ENCODE measurements at places on chromosomes 6 and 20. TPM values are rescaled to one million over a fixed set of nuclear protein-coding genes. Genes with fewer than 3 reads are reported as not detected.

GRCh38 chr6:38307740-38308139, 332.0 kb downstream of the BTBD9 start:
- DNase-seq: no peak

DNA sequence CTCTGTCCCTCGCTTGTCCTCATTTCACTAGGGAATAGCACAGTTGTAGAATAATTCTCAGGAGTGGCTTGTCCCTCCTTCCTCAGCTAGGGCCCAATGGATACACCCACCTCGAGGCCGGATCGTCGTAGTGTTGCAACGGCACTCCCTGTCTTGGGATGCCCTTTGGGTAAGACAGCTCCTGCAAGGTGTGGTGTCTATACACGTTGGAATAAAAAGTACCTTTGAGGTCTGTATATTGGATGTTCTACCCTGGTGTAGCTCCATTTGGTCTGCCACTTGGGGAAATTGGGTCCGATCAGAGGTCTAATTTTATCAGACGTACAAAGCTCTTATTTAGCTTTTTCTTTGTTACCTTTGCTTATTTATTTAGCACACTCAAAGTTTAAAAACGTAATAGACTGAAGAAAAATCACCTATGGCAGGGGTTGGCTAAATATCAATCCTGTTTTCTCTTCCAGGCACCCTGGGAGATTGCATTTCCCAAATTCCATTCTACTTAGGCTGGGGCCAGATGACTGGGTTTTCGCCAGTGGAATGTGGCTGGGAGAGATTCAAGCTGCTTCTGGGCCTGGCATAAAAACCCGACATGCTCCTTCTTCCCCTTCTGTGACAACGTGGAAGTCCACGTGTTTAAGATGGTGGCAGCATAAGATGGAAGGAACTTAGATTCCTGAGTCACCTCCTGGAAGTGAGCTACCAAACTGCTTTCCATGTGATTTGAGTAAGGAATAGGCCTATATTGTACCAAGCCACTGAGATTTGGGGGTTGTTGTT, 82.3 kb upstream of the CD83 start:
- no peak for DNase-seq

- no peak for DNase-seq
Measured at GRCh38 chr20:1301031-1301529, 27.9 kb downstream of the SDCBP2 start.

GRCh38 chr20:35002426-35003210, 47.0 kb downstream of the MYH7B start:
- DNase-seq: no peak

- DNase-seq: no peak
Measured at GRCh38 chr6:53005663-53006250, 10.7 kb upstream of the GSTA4 start.

EPPIN gene
- 0.24 TPM for total RNA-seq

BTN1A1 gene
- 0.36 TPM for total RNA-seq

DNA sequence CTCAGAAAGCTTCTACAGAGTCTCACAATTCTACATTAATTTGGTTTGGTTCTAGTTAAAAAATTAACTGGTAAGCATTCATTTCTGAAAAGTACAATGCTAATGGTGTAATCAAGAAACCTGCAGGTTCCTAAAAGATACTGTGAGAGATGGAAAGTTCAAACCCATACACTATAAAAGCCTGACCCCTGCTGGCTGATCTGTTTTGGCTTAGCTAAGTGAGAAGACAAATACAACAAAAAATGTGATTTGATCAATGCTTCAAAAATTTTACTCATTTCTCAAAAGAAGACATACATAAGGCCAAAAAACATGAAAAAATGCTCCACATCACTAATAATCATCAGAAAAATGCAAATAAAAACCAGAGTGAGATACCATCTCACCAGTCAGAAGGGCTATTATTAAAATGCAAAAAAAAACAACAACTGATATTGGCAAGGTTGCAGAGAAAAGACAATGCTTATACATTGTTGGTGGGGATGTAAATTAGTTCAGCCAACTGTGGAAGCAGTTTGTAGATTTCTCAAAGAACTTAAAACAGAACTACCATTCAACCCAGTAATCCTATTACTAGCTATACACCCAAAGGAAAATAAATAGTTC, 102.8 kb downstream of the MOXD1 start:
- no peak for DNase-seq

GGTLC1 gene
- total RNA-seq: not detected

DNA sequence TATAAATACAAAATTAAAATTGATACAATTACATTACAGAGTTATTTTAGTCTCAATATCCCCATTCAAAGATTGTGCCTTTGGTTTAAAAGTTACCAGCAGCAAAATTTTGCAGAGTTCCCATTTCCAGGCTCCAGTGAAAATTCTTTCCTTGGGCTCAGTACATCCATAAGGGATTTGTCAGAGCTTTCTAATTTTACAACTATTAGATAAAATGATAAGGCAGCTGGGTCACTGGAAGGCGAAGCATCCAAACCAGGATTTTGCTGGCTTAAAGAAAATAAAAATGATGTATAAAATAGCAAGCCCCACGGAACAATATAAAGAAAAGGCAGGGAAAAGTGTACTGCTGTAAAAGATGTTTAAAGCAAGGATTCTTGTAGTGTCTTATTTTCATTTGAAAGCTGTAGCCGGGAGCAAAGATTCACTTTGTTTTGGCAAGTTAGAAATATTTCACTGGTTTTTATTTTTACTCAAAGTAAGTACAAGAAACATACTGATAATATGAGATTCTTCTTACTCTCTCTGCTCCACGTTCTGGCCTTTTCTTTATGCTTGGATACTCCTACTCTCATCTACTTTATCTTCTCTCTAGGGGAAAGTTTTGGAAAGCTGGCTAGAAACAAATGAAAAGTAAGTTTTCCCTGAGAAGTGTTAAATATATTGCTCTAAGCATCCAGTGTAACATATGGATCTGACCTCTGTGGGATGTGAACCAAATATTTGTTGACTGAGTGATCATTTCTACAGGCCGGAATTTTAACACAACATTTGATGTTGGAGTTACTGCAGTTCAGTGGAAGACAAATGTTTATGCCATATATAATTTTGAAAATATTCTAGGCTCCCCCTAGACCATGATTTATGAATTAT, 488.4 kb downstream of the PHF3 start:
- DNase-seq: no peak

DNA sequence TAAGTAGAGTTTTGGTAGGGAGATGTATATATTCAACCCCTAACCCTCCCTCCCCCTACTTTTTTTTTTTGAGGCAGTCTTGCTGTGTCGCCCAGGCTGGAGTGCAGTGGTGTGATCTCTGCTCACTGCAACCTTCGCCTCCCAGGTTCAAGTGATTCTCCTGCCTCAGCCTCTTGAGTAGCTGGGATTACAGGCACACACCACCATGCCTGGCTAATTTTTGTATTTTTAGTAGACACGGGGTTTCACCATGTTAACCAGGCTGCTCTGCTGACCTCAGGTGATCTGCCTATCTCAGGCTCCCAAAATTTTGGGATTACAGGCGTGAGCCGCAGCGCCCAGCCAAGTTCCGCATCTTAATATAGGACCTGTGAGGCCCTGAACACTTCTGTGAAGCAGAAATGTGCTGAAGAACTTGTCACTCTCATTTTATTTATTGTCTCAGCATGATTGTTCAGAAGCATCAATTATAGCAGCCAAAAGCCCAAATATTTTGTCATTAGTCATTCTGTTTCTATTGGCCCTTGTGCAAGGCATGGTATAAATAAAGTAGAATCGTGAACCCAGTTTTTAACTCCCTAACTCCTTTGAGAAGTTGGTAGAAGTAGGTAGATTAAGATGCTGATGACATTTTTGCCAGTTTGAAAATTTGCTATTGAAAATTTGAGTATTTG, 19.4 kb downstream of the DSTN start:
- no peak for DNase-seq

GRCh38 chr6:16179970-16180431, 51.1 kb downstream of the MYLIP start:
- DNase-seq: no peak

- DNase-seq: no peak
Measured at GRCh38 chr6:90874931-90875330, 288.1 kb upstream of the MAP3K7 start.

GRCh38 chr6:130063806-130064205, 45.4 kb downstream of the L3MBTL3 start:
- DNase-seq: no peak

HACE1 gene
- total RNA-seq: 10.4 TPM

GRCh38 chr20:43459022-43459942, 1.6 kb downstream of the SRSF6 start:
- DNase-seq: no peak

DNA sequence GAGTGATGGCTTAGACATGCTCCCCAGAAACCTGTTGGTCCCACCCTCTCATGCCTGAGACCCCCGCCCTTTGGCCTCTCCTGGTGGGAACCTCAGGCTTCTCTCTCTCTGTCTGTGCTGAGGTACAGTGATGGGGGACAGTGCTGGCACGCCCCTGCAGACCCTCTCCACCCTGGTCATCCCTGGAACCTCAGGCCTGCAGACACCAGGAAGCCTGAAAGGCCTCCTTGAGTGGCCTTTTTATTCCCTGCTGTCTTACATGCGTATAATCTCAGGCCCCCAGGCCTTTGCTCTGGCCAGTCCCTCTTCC, 78.5 kb upstream of the MAFB start:
- DNase-seq: no peak

DNA sequence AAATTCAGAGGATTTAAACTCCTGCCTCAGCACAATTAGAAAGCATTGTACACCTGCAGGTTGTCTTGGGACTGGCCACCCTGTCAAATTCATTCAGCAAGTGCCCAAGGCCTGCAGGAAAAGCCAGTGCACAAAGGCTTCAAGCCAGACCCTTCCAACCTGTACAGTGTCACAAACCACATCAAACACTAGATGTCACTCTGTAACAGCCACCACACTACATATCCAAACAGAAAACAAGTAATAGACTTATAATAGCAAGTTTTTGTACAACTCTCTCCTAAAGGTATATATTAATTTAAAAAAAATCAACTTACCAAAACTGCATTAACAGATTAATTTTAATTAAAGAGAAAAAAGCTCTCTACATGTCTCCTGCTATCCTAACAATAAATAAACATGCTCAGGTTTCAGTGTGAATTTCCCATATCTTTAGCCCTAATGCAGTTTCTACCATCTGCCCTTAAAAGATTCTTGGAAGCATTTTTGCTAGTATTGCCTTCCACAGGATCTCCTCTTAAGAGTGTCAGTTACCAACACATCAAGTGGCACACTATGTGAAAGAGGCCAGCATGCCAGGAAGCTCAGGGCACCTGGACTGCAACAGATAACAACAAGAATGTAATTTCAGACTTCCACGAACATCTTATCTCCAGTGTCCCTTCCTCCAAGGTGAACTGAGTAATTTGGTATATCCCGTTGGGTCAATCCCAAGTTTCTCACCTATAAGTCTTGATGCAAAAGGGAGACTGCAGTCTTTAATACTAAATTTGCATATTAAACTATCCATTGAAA, 47.5 kb downstream of the RALGAPA2 start:
- no peak for DNase-seq

HLA-DRB5 gene
- 22.1 TPM for total RNA-seq

DNA sequence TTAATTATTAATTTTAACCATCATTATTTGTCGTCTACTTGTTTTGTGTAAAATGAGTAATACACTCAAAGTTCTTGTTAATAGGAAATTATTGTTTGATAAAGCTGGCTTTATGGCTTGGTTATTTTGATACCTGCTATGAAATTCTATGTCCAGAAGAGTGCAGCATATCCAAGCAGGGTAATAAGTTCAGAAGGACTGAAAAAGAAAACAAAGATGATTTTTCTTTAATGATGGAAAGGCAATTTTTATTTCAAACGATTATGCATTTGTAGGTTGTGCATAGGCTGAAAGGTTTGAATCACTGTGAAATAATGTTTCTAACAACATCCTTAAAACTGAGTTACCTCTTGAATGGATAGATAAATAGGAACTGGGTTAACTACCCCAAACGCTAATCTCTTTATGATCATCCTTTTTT, 1.4 kb upstream of the MAN1A1 start:
- no peak for DNase-seq

DNA sequence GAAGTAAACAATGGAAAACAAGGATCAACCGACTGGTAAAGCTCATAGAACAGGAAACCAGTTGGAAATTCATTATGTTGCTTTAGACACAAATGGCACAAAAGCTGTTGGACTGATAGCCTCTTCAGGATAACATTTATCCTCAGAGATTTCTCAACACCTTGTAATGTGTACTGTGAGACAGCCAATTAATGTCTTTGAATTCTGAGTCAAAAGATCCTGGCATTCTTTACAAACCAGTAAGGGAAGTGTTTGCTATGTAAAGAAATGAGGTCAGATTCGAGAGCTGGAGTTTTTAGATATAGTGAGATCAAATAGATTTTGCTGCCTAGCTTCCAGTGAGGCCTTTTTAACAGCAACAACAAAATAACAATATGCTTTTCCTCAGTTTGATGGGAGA, 439.2 kb downstream of the C6orf118 start:
- no peak for DNase-seq

Measured in type B pancreatic cell (in vitro differentiated cells).